Stimulated activated CD8-positive, alpha-beta memory T cell treated with anti-CD3 and anti-CD28 coated beads, Interleukin-4, amount 100 ng/mL, for 4 hours (primary cell): ENCODE measurements at places on chromosomes 1 and 21.

GRCh38 chr1:42921769-42922168 lies 36.9 kb downstream of the SLC2A1 start:
- DNase-seq = no peak

DNA sequence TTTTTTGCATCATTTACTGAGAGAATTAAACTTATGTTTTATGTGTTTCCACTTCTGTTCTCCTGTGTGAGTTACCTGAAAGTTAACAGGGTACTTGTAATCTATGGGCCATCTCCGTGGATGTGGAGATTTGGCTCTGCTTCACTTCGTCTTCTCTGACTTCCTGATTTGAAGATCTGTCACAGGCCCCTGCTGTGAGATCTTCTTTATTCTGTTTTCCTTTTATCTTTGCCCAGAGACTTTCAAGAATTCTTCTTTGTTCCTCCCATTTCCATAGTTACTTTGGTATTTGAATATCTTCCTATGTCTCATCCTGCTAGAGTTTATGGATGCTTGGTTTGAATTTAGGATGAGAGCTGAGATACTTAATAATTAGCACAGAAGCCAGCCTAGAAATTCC lies 35.4 kb upstream of the PKN2 start:
- no peak for DNase-seq

DNA sequence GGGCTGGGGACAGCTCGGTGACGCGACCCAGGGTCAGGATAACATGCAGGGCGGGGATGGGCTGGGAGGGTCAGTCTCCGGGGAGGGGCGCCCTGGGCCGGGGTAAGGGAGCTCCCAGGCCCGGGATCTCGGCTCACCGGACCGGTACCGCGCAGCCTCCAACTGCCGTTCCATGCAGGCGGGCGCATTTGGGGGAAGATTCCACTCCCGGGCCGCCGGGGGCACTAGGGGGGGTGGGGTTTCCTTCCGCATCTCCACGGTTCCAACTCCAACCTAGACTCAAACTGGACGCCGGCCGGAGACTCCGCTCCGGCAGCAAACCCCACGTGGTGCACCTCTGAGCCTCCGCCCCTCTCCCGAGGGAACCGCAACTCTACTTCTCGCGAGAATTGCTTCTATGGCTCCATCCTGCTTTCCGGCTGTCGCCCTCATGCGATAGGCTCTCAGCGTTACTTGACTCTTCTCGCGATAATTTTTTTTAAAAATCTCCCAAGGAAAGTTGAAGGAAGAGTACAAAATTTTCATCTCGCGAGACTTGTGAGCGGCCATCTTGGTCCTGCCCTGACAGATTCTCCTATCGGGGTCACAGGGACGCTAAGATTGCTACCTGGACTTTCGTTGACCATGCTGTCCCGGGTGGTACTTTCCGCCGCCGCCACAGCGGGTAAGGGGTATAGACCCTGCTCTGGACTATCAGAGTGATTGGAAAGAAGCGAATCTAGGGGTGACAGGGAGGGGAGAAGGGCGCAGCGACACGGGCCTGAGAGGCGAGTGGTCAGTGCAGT lies at the start of the genes ATP5PB and WDR77:
TSS of gene ATP5PB (plus strand) at position 547 of the 785 bp plus-strand sequence. CDS start at position 625, 78 bp downstream.
TSS of gene WDR77 (minus strand) at position 339 of the 785 bp plus-strand sequence. CDS start at position 252, 87 bp downstream.
- DNase-seq = peak; percentile 85

DNA sequence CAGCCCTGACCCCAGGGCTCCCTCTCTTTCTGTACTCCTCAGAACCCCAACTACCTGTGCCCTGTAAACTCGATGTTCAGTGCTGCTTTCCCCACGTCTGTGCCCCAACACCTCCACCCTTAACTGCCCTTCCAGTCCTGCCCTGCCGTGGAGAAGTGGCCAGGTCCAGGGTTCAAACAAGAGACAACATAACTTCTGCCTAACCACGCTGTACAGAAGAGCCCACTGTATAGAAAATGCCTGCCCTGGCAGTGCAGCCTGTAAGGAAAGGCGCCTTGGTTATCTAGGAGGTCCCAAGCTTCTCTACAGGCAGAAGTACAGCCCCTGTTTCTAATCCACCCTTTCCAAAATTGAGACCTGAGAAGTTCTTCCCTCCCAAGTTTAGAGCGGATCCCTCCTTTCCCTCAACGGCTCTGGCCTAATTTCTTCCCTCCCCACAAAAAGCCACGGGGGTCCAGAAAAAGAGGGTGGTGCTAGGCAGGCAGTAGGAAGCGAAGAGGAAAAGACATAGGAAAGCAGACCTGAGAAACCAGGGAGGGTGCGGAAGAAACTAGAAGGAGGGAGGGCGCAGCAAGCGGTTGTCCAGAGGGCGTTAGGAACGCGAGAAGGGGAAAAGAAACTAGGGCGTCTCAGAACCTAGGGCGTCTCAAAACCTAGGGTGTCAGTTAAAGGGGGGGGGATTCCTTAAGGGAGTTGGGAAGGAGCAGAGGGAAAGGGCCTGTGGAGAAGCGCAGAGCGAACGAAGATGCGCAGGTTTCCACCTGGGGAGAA lies 3.2 kb downstream of the DMRTA2 start:
- DNase-seq = no peak

DNA sequence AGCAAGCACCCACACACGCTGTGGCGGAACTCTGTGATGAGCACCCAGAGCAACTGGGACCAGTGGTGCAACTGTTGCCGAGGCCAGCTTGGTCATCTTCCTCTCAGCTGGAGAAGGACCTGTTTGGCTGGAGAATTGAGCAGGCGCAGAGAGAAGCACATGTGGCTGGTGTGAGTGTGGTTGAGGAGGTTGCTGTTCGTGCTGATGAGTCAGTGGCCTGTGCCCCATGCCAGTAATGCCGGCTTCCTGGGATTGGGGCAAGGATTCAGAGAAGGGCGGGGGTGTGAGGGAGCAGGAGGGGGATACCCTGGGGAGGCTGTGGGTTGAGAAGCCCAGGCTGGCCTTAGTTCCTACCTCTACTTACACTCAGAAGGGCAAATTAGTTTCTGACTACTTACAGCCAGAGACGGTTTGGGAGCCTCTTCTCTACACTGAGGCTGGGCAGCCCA lies 57.5 kb upstream of the EPS8L3 start:
- no peak for DNase-seq

DNA sequence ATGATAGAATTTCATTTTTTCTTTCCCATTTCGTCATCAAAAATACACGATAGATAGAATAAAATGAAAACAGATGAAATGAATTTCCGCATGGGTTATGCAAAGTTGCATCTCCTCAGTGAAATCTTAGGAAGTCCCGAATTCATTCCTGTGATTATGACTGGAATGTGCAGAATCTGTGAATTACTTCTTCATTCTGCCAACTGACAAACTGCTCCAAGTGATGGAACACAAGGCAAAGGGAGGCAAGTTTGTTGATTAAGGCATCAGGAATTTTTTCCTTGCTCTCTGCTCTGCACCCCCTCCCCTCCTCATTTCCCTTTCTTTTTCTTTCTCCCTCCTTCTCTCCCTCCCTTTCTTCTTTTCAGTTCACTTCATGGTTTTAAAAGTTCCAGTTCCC lies 37.0 kb upstream of the ADGRL4 start:
- no peak for DNase-seq

- no peak for DNase-seq
These were observed 55.3 kb upstream of the NBPF3 start for GRCh38 chr1:21384620-21385019.

- DNase-seq = no peak
These were observed 135.6 kb downstream of the GPATCH2 start for GRCh38 chr1:217495249-217495648.

DNA sequence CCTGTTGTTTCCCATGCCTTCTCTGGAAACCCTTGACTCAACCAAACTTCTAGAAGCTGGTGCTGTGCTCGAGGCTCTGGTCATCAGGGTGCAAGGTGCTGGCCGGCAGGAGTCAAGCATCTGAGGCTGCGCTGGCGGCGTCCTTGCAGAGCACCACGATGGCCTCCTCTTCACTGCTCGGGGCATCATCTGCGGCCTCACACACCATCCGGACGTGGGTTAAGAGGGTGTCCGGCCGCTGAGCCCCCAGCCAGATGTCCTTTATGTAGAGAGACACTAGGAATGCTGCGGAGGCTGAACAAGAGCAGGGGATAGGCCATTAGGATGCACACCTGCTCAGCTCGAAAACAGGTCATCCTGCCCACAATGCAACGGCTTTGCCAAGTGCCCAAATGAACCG lies 16.2 kb downstream of the MRAP start:
- no peak for DNase-seq

DNA sequence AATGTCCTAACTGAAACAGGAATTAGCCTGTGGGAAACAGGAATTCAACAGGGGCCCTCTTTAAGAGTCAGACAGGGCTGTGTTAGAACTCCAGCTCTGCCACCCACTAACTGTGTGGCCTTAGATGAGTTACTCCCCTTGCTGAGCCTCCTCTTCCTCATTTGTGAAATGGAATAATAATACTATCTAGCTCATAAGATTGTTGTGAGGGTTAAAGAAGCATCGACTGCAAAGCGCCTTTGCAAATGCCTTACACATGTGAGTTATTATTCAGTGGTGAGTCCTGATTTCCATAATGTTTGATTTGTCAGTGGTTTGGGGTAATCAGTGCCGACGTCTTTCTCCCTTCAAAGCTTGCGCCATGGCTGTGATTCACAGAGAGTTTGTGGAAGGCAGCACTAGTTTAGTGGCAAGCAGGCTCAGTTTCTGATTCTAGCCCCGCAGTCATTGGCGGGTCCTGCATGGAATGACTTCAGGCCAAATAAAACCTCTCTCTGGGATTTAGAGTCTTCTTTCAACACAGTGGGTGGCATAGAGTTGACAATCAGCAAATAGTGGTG lies 388.5 kb downstream of the PLPP3 start:
- no peak for DNase-seq

- DNase-seq = no peak
These were observed 83.3 kb upstream of the KCNJ15 start for GRCh38 chr21:38173276-38174035.
